Right ventricle myocardium inferior (tissue), 1 donor: ENCODE measurements at places on chromosomes 3 and 15.

DNA sequence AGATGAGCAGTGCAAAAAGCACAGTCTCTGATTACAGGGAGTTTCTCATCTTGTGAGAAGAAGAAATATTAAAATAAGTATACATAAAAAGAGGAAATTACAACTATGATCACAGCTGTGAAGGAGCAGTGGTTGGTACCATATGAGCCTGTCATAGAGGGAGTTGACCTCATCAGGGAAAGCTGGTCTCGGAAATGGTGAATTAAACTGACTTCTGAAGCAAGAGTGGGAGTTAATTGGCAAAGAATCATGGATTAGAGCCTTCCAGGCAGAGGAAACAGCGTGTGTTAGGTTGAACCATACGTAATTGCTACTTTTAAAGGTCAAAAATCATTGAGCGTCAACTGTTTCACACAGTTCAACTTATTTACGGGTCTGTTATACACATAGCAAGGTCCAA lies 539.1 kb downstream of the EDEM1 start:
- DNase-seq = no peak

DNA sequence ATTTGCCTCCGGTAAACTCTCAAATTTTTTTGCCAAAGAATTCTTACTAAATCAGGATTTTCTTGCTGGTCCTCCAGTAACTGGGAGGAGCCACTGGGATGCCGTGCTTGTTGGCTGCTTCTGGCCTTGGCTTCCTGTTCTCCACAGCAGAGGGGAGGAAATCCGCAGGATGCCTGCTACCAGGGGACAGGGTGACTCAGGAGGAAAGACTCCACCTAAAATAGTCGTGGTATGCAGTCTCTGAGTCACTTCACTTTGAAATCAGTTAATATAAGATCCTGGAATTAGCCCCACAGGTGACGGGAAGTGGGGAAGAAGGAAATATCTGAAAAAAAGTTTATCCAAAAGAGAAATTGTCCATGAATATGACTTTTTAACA lies 6.5 kb upstream of the TM4SF18 start:
- peak; percentile 81 for DNase-seq

- no peak for DNase-seq
Measured at GRCh38 chr3:14268897-14269296, 90.3 kb downstream of the LSM3 start.

DNA sequence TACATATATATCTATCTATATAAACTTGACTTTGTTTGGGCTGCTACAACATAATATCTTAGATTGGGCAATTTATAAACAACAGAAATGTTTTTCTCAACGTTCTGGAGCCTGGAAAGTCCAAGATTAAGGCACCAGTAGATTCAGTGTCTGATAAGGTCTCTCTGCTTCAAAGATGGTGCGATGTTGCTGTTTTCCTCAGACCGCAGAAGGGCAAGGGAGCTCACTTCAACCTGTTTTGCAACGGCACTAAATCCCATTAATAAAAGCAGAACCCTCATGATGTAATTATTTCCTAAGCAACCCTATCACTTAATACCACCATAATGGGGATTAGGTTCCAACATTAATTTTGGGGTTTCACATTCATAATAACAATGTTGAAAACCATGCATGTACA lies 1134.8 kb downstream of the NSUN3 start:
- no peak for DNase-seq

- no peak for DNase-seq
Measured at GRCh38 chr3:161070980-161071663, 34.0 kb downstream of the B3GALNT1 start.

DNA sequence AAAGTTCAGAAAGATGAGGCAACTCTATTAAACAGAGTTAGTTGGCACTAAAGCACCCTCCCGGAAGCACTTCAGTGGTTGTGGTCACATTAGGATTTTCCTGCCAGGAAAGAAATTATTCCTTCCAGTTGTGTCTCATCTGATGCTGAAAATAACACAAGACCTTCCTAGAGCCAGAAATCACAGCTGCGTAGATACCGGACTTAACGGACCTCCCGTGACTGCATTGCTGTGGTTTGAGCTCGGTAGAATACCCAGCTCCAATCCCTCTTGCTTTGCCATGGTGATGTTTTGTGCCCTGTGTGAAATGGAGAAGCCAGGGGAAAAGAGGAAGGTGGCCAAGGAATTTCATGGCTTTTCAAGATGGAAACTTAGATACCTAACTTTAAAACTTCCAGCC lies 215.0 kb upstream of the IGF1R start:
- no peak for DNase-seq

GRCh38 chr3:99562990-99563607 lies 75.3 kb upstream of the COL8A1 start:
- DNase-seq = no peak

- no peak for DNase-seq
Measured at GRCh38 chr3:49654955-49655556, 19.1 kb upstream of the APEH start.

GRCh38 chr3:45774581-45775521 lies 21.5 kb downstream of the SLC6A20 start:
- no peak for DNase-seq

GRCh38 chr15:29461877-29462276 lies 192.3 kb upstream of the NSMCE3 start:
- no peak for DNase-seq
